BJ (cell line): ENCODE measurements at places on chromosomes 5 and 9. TPM values are rescaled to one million over a fixed set of nuclear protein-coding genes. Genes with fewer than 3 reads are reported as not detected.

Gene SLC36A3
- polyA plus RNA-seq, result not detected in 2 replicates

- DNase-seq, result no peak
These were observed 298.2 kb downstream of the CD180 start for GRCh38 chr5:66898241-66898995.

DNA sequence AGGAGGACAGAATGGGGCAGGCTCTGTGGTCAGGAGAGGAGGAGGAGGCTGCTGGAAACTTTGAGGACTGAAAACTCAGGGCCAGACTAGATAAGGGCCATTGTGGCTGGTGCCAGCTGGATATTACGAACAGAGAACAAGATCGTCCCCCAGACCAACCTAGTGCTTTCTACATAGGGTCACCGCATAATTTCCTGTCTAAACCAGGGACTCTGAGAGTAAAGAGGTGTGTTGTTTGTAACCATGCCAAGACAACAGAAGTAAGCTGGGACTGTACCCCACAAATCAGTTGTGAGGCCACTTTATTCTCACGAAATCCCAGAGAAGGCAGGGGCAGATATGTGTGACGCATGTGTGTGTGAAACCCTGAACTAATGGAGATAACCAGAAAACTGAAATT is 20.3 kb upstream of the GFPT2 start:
- DNase-seq, result no peak

DNA sequence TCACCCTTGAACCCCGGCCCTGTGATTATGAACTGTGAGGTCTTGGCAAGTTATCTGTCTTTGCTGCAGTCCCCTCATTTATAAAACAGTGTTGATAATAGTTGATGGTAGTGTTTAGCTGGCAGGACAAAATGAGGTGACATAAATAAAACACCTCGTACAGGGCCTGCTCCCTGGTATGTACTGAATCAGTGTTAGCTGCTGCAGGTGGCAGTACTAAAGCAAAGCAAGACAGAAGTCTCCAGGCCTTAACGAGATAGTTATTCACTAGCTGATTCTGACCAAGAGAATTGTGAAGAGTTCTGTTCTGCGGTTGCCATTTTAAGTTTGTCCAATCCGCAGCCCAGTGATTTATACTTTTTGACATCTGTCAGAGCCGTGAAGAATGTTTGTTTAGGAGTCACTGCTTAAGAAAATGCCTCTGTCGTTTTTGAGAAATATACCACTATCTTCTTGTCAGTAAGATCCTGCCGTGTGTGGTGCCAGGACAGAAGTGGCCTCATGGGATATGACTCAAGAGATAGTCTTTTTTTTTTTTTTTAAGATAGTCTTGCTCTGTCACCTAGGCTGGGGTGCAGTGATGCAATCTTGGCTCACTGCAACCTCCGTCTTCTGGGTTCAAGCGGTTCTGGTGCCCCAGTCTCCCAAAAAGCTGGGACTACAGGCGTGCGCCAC is 75.9 kb downstream of the KDM4C start:
- DNase-seq, result no peak
